Omental fat pad (tissue), 4 donors: ENCODE measurements at places on chromosomes 4 and X.

DNA sequence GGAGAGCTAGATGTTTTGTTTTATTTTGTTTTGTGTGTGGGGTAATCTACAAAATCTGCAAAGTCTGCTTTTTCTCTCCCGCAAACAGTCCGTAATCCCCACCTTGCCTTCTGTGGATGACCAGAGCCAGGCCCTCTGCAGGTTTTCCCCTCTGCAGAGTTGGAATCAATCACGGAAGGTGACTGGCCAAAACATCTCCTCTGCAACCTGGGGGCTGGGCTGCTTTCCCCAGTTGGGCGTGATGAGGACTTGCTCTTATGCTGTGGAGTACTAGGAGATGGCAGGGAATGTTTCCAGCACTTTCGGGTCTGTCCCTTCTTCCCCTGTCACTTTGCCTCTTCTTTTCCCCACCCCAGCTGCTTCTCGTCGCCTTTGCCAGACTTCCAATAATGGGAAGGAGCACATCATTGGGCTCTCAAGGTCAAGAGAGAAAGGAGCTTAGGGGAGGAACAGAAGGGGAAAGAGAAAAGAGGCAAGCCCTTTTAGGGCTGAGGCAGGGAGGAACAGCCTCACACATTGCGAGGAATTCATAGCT, 1.1 kb downstream of the TMEM35A start:
- no peak for DNase-seq

GRCh38 chrX:37872303-37872655, 24.9 kb upstream of the DYNLT3 start:
- no peak for DNase-seq

DNA sequence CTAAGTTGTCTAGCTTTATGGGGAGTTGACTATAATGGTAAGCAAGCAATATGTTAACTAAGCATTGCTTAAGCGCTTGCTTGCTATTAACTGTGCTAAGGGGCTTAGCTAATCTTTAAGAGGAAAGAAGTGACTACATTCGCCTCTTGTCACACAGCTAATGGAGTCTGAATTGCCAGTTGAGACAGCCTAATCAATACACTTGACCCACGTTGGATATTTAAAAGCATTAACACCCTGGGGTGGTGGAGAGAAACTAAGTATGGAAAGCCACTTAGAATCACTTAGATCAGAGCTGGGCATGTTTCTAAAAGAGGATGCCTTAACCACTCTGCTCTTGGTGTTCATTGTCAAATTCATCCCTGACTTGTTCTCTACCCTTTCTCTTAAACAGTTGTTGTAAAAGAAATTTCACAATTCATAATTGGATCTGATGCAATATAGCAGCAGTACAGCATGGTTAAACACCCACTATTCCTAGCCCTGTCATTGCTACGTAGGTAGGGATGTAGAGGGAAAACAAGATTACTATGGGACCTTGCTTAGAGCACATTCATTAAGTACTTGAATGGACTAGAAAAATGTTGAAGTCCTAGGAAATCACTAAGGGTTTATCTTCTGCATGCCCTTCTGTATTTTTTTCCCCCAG, 3.5 kb downstream of the ZAR1 start:
- DNase-seq = no peak

DNA sequence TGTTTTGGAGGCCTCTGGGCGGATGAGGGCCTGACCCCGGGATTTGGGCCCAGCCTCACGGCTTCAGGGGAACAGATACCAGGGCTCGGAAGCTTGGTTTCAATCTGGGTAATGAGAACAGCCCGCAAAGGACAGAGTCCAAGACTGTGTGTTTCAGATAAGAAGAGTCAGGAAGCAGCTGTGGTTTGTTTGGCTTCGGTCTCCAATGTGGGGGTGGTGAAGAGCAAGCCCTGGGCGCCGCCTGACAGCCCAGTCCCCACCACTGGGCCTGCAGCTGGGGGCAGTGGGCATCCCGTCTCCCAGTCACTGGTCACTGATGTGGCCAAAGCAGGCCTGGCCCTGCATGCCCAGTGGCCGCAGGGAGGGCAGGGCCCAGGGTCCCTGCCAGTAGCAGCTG, 9.1 kb downstream of the WFS1 start:
- no peak for DNase-seq

DNA sequence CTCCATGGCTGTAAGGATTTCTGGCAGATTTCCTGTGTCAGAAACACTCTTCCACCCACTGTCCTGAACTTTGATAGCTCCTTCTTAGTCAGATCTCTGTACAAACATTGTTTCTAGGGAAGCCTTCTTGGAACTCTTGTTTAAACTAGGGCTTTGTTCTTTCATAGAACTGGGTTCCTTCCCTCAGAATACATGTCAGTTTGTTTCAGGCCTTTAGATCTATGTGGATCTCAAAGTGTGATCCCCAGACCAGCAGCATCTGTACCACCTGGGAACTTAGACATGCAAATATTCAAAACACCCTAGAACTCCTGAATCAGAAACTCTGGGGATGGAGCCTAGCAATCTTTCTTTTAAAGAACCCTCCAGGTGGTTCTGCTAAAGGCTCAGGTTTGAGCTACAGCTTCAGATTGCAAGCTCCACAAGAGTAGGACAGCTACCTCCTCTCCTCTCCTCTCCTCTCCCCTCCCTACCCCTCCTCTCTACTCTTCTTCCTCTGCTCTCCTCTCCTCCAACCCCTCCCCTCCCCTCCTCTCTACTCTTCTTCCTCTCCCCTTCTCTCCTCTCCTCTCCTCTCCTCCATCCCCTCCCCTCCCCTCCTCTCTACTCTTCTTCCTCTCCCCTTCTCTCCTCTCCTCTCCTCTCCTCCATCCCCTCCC, 12.7 kb downstream of the RASSF6 start:
- no peak for DNase-seq

DNA sequence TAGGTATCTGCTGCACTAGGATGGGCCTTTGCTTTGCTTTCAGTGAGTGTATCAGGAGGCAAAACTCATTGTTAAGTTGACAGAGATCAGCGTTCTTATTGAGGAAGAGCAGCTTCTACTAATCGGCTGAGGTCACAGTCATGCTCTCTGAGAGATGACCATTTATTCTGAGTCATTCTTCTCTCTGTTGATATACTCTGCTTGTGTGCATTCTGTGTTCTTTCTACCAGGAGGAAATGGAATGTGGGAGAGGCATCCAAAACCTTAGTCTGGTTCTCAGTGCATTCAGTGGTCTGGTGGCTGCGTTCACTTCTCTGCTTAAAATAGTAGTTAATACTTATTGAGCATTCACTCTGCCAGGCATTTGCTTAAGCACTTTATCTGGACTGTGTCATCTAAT, 66.2 kb downstream of the RRAGB start:
- no peak for DNase-seq

DNA sequence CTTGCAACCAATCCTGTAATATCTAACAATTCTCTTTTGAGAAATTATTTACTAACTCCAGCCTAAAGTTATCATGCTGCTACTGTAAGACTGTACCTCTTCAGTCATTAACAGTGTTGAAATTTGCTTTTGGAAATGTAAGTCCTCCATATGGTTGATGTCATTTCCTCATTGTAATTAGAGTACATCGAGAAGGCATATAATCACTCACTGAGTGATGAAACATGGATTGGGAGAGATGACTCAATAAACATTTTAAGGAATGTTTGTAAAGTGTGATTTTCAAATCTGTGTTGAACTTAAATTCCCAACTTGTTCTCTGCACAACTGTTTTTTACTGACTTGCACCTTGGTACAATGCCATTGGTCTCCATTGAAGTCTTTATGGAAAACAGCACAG, 61.2 kb downstream of the HMGB2 start:
- DNase-seq = no peak

DNA sequence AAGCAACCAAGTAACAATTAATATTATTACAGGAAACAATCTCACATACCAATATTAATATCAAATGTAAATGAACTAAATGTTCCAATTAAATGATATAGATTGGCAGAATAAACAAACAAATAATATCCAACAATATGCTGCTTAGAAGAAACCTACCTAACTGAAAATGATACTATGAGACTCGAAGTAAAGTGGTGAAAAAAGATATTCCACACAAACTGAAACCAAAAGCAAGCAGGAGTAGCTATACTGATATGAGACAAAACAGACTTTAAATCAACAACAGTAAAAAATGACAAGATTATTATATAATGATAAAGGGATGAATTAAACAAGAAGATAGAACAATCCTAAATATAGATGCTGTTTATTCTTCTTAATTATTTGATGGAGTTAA, 140.1 kb downstream of the SPANXN4 start:
- DNase-seq = no peak

DNA sequence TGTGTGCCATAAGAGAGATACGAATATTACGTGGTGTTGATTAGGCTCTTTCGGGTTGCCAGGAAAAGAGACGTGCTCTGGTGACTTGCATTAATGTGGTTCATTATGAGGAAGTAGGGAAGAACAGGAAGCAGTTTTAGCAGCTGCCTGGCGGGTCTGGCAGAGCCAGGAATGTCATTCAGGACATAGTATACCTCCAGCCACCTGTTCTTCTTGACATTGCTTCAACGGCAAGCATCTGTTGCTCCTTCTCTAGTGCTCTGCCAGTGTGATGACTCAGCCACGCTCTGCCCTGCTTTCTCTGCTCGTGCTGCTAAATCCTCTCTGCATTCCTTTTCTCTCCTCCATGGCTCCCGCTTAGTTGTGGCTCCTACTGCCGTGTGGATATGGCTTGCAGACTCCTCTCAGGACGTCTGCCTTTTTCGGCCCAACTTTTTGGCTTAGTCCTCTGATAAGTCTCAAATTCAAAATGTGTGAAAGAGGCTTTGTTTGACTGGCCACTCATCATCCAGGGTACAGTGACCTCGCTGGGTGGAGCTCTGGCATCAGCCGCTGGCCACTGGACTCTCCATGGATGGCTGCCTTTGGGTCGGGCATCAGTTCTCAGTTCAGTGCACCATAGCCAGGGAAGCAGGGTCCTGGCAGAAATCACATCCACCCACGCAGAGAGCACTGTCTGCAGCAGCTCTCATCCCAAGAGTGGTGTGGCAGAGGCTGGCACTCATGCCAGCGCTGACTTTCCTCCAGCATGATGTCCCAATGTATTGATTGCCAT, 89.3 kb upstream of the KLF3 start:
- no peak for DNase-seq

- DNase-seq = no peak
These were observed 47.7 kb upstream of the FAM9A start for GRCh38 chrX:8848911-8849310.
